LHCN-M2 (cell line): ENCODE measurements at places on chromosomes 7 and 10.

GRCh38 chr10:42935466-42935865 is 141.4 kb upstream of the RET start:
- DNase-seq = no peak

GRCh38 chr10:69327463-69328379 is 49.4 kb downstream of the HK1 start:
- peak; percentile 77 for DNase-seq

- peak; percentile 35 for DNase-seq
Observed at GRCh38 chr10:74190494-74190893, 39.5 kb downstream of the ADK start.

GRCh38 chr10:44911081-44911540 is at the start of gene TMEM72:
Gene TMEM72, plus strand, starts transcription at chr10:44911337. Its CDS starts 176 bp downstream, at chr10:44911513.
- DNase-seq = no peak

- no peak for DNase-seq
Observed at GRCh38 chr10:20879136-20879535, 18.0 kb downstream of the NEBL start.

DNA sequence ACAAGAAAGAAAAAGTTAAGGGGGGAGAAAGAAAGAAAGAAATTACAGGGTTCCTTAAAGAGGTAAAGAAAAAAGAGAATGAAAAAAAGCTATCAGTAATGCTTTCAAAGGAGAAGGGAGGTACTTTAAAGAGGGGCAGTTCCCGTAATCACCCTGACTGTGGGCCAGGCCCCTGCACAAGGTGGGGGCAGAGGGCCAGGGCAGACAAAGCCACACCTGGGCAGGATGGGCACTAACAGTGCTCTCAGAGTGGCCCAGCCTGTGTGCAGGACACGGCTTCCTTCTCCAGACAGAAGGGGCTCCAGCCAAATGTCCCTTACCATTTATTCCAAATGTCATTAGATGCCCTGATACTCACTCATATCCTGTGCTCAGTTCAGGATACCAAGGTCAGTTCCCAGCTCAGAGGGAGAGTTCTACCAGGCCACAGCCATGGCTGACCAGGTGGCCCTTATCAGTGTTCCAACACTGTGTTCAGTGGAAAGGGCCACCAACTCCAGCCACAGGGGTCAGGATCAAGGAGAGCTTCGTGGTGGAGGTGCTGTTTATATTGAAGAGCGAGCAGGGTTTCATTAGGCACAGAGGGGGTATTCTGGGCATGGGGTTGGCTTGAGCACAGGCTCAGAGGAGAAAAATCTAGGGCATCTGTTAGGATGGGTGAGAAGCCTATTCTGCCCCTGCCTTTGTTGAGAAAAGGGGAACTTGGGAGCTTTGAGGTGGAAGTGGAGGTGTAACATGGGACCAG is 29.9 kb downstream of the DPCD start:
- DNase-seq = no peak

GRCh38 chr7:30176463-30177109 is 41.8 kb downstream of the MTURN start:
- peak; percentile 48 for DNase-seq

DNA sequence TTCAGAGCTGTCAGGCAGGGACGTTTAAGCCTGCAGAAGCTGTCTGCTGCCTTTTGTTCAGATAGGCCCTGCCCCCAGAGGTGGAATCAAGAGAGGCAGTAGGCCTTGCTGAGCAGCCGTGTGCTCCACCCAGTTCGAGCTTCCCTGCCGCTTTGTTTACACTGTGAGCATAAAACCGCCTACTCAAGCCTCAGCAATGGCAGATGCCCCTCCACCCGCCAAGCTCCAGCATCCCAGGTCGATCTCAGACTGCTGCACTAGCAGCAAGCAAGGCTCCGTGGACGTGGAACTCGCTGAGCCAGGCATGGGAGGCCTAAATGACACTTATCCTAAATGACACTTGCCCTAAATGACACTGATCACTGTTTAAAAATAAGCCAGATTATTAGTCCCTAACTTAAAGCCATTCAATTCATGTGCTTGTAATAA is 6.8 kb upstream of the ASB15 start:
- no peak for DNase-seq
